Retinal pigment epithelial cell (primary cell): ENCODE measurements at places on chromosomes 12 and 14.

DNA sequence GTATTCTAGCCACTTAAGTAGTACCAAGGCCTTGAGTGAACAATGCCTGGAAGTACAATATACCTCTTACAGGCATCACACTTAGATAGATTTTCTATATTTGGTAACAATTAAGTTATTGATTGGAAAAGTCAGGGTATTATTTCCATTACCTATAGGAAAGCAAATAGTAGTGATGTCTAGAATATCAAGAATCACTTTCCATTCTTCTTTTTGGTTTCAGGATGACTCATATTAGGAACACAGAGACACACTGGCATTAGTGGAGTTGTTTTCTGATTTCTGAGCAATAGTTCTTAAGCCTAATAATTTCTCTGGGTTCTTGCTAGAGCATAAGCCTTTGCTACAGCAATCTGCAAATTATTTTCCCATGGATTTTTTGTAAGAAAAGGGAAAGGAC, 1640.0 kb upstream of the SEL1L start:
- no peak for DNase-seq

- DNase-seq, result no peak
Observed at GRCh38 chr12:64528616-64529015, 76.7 kb downstream of the TBK1 start.

DNA sequence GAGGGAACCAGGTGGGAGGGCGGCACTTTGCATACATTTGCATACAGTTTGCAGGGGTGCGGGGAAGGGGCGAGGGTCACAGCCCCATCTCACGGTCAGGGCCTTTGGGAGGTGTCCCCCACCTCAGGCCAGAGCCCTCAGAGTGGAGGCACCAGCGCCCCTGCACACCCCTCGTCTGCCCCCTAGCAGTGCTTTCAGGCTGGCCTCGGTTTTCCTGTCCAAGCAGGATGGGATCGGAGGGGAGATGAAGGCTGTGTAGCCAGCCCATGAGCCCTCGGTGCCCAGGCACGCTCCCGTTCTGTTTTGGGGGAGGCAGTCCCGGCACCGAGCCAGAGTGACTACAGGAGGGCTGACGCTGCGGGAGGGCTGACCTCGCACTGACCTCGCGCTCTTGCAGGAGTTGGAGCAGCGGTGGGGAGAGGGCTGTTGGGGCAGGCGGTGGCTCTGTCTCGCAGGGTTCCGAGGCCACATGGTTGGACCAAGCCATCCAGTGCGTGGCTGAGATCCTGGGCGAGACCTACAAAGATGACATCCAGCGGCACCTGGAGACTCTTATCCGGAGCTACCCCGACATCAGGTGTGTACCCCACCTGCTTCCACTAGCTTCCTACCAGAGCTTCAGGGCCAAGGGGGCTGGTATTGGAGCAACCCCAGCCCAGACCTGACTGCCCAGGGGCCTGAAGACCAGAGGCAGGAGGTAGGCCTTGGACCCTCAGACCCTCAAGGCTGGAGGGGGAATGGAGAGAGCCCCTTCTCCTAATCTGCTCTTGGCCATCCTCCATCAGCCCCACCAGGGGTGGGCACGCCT, 13.6 kb downstream of the EXOC3L4 start:
- DNase-seq, result no peak

DNA sequence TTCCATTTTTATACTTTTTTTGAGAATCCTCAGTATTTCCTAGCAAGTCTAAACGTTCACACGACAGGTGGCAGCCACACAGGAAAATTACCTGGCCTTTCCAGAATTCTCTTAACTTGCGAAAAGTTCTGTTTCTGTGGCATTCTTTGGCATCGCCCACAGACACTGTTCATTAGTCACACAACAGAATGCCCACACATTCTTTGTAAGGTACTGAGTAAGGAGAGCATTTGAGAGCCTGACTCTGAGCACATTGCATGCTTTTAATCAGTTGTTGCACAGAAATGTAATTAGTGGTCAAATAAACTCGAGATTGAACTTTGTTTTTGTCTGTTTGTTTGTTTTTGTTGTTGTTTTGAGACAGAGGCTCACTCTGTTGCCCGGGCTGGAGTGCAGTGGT, 52.4 kb downstream of the LMNTD1 start:
- no peak for DNase-seq

DNA sequence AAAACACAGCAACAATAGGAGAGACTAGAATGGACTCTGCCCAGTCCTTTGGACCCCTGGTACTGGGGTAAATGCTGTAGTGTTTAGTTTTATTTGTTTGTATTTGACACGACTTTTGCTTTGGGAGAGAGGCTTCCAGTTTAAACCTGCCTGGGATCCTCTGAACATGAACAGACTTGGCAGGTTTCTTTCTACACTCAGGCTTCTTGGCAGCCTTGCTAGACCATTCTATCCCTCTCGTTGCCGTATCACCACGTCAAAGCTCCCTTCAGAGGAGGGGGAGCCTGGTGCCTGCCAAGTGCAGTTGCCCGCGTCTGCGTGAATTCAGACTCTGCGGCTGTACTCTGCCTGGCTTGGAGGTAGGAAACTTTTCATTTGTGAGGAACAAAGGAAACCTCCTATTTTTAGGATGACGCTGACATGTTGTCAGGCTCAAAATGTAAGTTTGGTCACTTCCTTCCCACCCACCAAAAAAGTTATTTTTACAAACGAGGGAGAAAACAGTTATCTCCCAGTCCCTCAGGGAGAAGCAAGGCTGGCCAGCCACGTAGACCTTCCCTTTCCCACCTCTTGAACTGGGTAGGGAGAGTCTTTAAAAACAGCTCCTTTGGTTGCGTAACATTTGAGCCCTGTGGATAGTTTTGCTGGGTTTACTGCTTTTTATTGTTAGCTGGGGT, 25.9 kb downstream of the CD9 start:
- DNase-seq, result no peak

- no peak for DNase-seq
Observed at GRCh38 chr12:24201258-24201970, 251.9 kb upstream of the SOX5 start.

DNA sequence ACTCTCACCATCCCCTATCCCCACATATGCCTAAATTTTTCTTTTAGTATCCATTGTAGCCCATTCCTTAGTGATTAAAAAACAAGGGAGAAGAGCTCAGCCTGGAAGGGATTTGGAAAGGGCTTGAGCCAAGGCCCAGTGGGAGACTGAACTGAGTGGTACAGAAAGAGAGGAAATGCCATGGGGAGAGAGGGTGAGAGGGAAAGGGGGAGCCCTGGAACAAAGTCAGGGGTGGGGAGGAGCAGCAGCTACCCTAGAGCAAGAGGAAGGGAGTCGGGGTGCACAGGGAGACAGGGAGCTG, 2.6 kb upstream of the ATN1 start:
- DNase-seq, result no peak

DNA sequence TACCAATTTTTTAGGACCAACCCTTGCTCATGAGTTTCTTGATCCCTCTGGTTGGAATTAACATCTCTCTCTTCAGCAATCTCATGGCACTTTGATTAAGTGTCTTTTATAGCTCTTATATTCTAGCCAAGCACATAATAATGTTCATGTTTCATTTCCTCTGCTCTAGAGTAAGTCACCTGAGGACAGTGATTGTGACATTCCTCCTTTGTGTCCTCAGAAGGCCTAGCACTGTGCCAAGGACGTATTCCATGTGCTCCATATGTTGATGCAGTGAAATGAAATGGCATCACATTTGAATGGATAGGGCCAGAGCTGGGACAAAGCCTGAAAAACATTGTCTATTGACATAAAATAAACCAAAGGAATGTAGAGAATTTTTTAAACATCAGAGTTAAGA, 322.8 kb upstream of the PRICKLE1 start:
- DNase-seq, result no peak

- no peak for DNase-seq
Observed at GRCh38 chr12:107783406-107784376, 9.2 kb downstream of the ASCL4 start.

GRCh38 chr12:130804216-130804615, 34.8 kb downstream of the STX2 start:
- DNase-seq, result no peak

DNA sequence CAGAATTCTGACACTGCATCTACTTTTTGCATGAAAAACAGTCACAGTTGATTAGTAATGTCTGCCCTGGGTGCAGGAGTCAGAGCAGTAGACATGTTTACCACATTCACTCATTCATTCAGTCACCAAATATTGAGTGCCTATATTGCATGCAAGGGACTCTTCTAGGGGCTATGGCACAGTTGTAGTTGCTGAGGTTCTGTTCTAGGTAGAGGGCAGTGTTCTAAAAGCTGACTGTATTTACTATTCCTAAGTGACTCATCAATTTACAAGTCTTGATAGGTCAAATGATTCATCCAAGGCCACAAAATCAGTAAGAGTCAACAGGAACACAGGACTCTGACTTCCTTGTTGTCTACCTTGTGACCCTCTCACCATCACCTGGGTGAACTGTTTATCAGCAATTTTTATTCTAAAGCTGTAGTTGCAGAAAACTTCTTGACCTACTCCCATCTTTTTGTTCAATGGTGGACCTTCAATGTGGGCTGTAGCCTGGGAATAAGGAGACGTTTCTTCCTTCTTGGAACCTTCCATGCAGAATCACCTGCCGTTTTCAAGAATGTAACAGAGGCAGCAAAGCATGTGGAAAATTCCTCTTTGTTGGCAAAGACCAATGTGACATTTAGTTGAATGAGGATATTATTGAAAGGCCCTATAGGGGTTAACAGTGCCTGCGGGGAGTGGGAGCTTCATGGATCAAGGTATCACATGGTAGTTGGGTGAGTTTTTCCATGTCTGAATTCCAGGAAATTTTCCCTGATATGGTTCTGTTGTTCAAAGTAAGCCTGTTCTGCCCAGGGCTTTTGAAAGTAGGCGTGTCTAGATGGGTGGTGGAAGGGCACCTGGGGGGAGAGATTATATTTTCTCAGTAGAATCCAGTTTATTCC, 223.2 kb downstream of the KTN1 start:
- no peak for DNase-seq

DNA sequence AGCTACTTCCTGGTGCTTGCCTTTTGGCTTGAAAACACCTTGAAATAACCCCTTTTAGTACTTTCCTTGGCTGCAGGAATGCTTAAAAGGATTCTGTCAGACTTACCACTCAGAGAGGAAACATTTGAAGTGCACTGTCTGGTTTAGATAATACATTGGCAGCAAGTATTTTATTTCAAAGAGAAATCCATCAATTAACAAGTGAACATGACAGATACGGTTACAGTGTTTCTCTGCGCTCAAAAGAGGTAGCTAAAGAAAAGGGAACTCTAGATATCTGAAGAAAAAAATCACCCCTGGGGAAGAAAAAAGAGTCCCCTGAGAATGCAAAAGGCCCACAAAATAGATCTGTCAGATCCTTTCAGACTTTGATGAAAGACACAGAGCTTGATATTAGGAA, 421.9 kb downstream of the LRFN5 start:
- DNase-seq, result no peak

- DNase-seq, result no peak
Observed at GRCh38 chr12:123533672-123534643, at the start of gene RILPL1. Gene RILPL1 (minus strand): TSS chr12:123533719. CDS start chr12:123533482, 237 bp downstream.

- DNase-seq, result no peak
Observed at GRCh38 chr12:128786741-128787391, 36.9 kb downstream of the SLC15A4 start.

GRCh38 chr12:24226745-24227350, 277.4 kb upstream of the SOX5 start:
- peak; percentile 63 for DNase-seq

DNA sequence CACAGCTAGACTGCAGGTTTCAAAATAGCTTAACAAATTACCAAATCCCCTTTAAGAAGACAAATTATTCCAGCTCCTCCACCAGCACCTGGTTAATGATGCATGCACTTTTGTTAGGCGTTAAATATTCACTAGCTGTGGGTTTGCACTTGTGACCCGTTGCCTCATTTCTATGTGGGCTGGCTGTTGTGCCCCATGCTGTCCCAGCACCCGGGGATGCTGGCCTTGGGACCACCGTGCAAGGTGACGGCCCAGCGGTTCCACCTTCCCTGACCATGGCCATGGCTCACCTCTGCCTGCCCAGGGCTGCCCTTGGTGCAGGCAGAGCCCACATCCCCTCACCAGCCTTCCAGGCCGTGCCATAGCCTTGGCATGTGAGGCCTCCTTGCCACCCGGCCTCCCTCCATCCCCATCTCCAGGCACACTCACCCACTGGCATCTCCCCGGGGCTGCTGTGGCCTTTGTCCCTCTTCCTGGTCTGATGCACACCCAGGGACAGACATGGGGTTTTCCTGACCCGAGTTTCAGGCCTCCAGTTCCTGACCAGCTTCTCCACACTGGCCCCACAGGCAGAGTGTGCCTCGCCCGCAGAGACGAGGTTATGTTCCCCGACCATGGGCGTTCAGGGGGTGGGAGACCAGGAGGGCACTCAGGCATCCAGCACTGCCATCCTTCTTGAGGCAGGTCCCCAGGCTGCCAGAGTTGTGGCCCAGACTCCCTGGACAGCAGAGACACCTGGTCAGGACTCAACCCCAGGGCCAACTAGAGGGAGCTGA, 20.3 kb upstream of the C14orf180 start:
- DNase-seq, result no peak

GRCh38 chr12:52086944-52087835, 7.7 kb downstream of the SMIM41 start:
- no peak for DNase-seq

DNA sequence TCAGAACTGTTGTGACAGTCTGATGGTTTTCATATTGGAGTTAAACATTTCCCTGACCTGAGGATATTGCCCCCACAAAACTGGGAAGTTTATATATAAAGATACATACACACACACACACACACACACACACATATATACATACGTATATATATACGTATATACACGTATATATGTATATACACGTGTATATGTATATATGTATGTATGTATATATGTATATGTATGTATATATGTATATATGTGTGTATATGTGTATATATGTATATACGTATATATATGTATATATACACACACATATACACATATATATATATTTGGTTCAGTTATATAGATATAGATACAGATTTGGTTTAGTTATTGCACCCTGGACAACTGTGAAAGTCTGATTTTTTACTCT, 65.7 kb downstream of the ATP2B1 start:
- no peak for DNase-seq

GRCh38 chr12:16361142-16361783, 13.8 kb downstream of the MGST1 start:
- DNase-seq, result no peak

DNA sequence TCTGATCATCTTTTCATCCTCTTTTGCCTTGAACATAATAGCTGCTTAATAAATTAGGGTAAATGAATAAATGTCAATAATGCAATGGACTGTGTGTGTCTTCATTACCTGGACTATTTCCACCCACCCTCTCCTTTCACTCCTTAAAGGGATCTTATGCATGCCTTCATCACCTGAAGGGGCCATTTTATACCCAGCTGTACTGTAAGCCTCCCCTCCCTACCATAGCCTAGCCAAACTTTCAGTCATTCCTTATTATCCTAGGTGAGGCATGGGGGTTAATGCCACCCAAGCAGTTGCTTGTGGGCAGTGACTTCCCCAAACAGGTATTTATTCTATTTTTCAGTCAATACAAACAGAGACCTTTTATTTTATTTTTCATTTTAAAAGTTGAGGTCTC, 127.8 kb upstream of the PARP11 start:
- DNase-seq, result no peak

DNA sequence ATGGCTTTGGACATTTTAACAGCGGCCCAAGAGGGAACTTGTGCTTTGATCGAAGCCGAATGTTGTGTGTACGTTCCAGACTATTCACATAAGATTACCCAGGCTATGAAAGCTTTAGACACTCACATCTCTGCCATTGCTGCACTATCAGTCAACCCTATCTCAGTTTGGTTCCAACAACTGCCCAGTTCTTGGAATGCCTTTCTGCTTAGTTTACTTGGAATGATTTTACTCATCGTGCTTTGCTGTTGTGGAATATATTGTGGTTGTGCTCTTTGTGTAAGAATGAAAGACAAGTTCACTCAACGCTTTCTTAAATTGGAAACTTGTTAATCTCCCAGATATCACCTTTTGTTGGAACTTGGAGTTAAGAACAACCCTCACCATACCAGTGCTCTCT, 498.2 kb downstream of the GLT1D1 start:
- no peak for DNase-seq
